ENCODE measurements at places on chromosomes 12 and 14. TPM values are rescaled to one million over a fixed set of nuclear protein-coding genes. Genes with fewer than 3 reads are reported as not detected.

DNA sequence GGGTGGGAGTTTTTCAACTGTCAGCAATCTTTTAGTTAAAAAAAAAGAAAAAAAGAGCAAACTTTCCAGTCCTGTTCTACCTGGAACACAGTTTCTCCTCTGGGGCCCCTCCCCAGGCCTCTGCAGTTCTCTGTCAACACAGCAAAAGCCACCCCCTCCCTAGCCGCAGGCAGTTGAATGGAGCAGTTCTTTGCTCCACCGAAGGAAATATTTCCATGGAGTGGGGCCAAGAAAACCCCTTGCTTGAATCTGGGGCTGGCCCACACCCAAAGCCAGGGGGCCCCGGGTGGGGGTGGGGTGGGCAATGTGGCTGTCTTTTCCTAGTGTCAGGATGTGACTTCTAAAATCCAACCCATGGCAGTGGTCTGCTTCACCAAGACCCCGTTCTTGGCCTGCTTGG is 5.0 kb upstream of the MEG3 start:
- DNase-seq = no peak
- peaks cover 13% of the 10 kb centered on the region for H3K4me1 ChIP-seq
- no peak overlapping the region for H3K4me3 ChIP-seq
- H3K36me3 ChIP-seq = no peaks in the 10 kb centered on the region
- no peaks in the 10 kb centered on the region for H3K27me3 ChIP-seq
- H3K27ac ChIP-seq = no peak overlapping the region

DNA sequence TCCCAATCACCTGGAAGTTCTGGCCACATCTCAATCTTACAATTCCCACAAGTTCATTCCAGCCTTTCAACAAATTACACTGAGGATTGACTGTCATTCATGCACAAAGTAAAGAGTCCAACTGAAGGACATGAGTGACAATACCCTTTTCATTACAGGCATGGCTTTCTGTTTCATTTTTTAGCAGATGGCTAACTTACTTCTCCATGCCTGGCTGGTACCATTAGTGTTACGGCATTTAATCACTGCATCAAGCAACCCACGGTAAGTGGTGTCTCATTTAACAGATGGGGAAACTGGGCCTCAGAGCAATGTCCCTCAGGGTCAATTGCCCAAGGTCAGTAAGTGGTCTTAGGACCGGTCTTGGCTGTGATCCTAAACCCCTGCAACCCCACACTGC is 114.4 kb downstream of the PRICKLE1 start:
- H3K4me3 ChIP-seq = no peak overlapping the region
- H3K36me3 ChIP-seq = no peaks in the 10 kb centered on the region
- DNase-seq = no peak
- peaks cover 32% of the 10 kb centered on the region for H3K4me1 ChIP-seq
- no peaks in the 10 kb centered on the region for H3K27me3 ChIP-seq

- peak; percentile 69 for DNase-seq
- H3K27me3 ChIP-seq = no peaks in the 10 kb centered on the region
- H3K27ac ChIP-seq = no peak overlapping the region
- peaks cover 11% of the 10 kb centered on the region for H3K4me1 ChIP-seq
- no peaks in the 10 kb centered on the region for H3K36me3 ChIP-seq
Observed at GRCh38 chr12:47838286-47838931, 18.7 kb upstream of the HDAC7 start.

DNA sequence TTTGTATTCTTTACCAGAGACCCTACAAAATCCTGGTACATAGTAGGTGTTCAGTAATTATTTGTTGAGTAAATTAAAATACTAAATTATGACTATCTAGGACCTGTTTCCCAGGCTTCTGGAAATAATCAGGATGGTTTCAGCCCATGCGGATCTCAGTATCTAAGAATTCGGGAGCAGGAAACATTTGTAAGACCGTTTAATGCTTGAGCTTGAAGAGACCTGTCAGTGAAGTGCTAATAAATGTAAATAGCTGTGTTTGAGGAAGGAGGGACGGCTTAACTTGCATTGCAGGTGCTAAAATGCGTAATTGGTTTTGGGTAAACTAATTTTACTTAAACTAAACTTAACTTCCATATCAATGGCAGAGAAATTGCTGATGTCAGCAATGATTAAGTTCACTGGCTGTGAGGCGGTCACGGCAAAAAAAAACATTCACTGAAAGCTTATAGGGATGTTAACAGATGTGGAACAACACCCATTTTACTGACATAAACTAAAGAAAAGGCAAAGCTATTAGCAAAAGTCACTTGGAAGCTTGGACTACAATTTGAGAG is 28.6 kb upstream of the AEBP2 start:
- H3K27me3 ChIP-seq = no peaks in the 10 kb centered on the region
- peaks cover 20% of the 10 kb centered on the region for H3K4me1 ChIP-seq
- H3K4me3 ChIP-seq = no peak overlapping the region
- no peaks in the 10 kb centered on the region for H3K36me3 ChIP-seq

- H3K27ac ChIP-seq = no peak overlapping the region
- H3K4me3 ChIP-seq = no peak overlapping the region
- H3K4me1 ChIP-seq = peaks cover 16% of the 10 kb centered on the region
- no peaks in the 10 kb centered on the region for H3K36me3 ChIP-seq
Observed at GRCh38 chr14:27686137-27686536, 1080.5 kb upstream of the FOXG1 start.

DNA sequence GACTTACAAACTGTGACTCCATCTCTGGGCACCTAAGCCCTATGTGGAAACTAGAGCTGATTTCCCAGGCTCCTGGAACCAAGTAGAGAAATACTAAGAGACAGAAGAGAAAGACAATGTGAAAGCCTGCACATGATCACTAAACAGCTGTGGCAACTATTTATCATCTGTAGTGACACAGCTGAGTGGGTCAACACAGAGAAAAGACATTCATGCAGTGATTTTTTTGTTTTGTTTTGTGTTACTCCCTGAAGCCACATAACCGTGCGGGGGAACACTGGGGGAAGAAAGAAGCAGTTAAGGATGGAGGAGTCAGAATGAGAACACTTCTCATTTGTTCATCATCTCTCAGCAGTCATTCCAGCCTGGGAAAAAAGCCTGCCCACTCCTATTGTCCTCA is 1.5 kb downstream of the PRR4 start:
- no peak for DNase-seq
- H3K27ac ChIP-seq = no peak overlapping the region
- no peaks in the 10 kb centered on the region for H3K36me3 ChIP-seq
- H3K4me3 ChIP-seq = no peak overlapping the region
- H3K27me3 ChIP-seq = no peaks in the 10 kb centered on the region
- no peaks in the 10 kb centered on the region for H3K4me1 ChIP-seq

- H3K4me3 ChIP-seq = no peak overlapping the region
- H3K27ac ChIP-seq = no peak overlapping the region
- H3K36me3 ChIP-seq = no peaks in the 10 kb centered on the region
Observed at GRCh38 chr12:3122841-3123678, 45.9 kb downstream of the TSPAN9 start.

GRCh38 chr12:31958569-31959160 is 550 bp upstream of the RESF1 start:
- H3K4me3 ChIP-seq = peak overlapping the region; percentile 76
- peak; percentile 8 for DNase-seq

DNA sequence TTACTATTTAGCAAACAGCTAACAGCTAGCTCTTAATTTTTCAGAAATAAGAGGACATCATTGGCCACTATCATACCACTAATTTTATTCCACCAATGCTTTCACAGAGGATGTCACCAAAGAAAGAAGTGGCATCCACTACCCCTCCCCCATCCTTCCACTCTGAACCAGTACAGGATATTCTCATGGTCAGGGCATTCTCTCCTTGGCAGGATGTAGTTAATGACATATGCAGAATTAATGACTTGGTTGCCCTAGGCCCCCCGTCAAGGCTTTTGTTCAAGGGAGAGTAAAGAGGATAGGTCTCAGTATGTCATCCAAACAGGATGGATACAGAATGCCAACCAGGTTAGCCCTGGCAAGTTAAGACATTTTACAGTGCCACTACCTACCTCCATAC is 18.9 kb upstream of the NUP107 start:
- H3K4me1 ChIP-seq = no peaks in the 10 kb centered on the region
- H3K4me3 ChIP-seq = no peak overlapping the region
- no peaks in the 10 kb centered on the region for H3K27me3 ChIP-seq
- peak; percentile 5 for DNase-seq
- H3K27ac ChIP-seq = no peak overlapping the region

DNA sequence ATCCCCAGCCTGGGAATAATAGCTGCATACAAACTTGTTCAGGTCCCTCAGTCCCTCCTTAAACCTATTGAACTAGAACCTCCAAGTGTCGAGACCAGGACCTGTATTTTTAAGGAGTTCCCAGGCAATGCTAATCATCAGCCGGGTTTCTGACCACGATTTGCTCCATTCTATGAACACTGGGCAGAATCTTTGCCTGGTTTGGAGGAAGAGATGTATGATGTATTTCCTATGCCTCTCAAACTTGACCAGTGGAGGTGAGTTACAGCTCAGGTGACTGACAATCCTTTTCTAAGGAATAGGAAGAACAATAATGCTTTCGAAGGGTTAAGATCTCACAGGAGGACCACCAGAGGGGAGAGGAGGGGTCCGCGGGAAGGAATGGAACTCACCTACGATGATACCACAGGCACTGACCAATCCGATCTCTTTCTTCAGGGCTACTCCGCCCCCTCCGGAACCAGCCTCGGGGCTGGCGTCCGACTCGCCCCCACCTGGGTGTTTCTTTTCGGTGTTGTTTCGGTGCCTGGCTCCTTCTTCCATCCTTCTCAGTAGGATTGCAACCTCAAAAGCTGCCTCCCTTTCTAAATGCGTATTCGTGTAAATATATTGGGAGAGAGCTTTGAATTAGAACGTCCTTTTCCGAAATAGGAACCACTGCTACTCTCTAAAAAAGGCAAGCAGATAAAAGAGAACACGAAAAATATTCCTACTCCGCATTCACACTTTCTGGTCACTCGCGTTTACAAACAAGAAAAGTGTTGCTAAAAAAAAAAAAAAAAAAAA is 895 bp downstream of the SLC7A8 start:
- peak; percentile 88 for DNase-seq
- peaks cover 21% of the 10 kb centered on the region for H3K4me1 ChIP-seq
- no peak overlapping the region for H3K27ac ChIP-seq
- no peaks in the 10 kb centered on the region for H3K27me3 ChIP-seq
- H3K4me3 ChIP-seq = peak overlapping the region; percentile 79

DNA sequence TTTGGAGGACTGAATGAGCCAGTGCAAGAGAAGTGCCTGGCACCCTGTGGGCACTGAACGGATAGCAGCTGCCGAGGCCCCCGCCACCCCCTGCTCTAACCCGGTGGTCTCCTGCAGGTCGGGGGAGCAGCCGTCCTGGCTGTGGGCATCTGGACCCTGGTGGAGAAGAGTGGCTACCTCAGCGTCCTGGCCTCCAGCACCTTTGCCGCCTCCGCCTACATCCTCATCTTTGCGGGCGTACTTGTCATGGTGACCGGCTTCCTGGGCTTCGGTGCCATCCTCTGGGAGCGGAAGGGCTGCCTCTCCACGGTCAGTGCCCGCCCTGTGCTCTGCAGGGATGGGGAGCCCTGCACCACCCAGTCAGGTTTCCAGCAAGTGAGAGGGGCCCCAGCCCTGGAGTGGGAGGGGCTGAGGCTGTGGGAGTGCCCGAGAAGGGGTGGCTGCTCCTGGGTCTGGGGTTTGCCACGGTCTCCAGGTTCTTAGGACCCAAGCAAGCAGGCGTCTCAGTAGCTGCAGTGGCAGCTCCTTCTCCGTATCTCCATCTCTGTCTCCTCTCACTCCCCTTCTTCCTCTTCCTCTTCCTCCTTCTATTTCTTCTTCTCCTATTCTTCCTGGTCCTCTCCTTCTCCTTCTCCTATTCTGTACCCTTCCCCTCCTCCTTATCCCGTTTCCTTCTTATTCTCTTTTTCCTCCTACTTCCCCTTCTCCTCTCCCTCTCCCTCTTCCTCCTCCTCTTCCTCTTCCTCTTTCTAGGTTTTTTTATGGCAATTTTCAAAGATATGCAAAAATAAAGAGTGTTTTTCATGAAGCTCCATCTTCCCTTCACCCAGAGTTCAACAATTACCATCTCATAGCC is 37.4 kb downstream of the TSPAN11 start:
- H3K4me1 ChIP-seq = no peaks in the 10 kb centered on the region
- H3K27me3 ChIP-seq = no peaks in the 10 kb centered on the region
- H3K36me3 ChIP-seq = no peaks in the 10 kb centered on the region
- no peak overlapping the region for H3K27ac ChIP-seq
- H3K4me3 ChIP-seq = no peak overlapping the region

GRCh38 chr14:40053416-40053815 is 621.2 kb upstream of the FBXO33 start:
- DNase-seq = no peak
- no peaks in the 10 kb centered on the region for H3K36me3 ChIP-seq
- H3K27me3 ChIP-seq = no peaks in the 10 kb centered on the region
- H3K4me3 ChIP-seq = no peak overlapping the region
- H3K27ac ChIP-seq = no peak overlapping the region
- no peaks in the 10 kb centered on the region for H3K4me1 ChIP-seq

GRCh38 chr12:4719821-4720636 is at the start of gene GALNT8:
Gene GALNT8 (plus strand): TSS chr12:4720400. CDS start chr12:4720678, 278 bp downstream.
- H3K4me1 ChIP-seq = peaks cover 23% of the 10 kb centered on the region
- no peak within 1 kb of the TSS for H3K4me3 ChIP-seq
- no peaks in the 10 kb centered on the region for H3K36me3 ChIP-seq
- H3K27me3 ChIP-seq = no peaks in the 10 kb centered on the region
- no peak for DNase-seq
- H3K27ac ChIP-seq = no peak within 1 kb of the TSS

- no peaks in the 10 kb centered on the region for H3K4me1 ChIP-seq
- H3K27me3 ChIP-seq = no peaks in the 10 kb centered on the region
- H3K36me3 ChIP-seq = no peaks in the 10 kb centered on the region
- H3K4me3 ChIP-seq = no peak overlapping the region
- DNase-seq = no peak
Observed at GRCh38 chr14:95296966-95297365, 22.7 kb downstream of the CLMN start.

DNA sequence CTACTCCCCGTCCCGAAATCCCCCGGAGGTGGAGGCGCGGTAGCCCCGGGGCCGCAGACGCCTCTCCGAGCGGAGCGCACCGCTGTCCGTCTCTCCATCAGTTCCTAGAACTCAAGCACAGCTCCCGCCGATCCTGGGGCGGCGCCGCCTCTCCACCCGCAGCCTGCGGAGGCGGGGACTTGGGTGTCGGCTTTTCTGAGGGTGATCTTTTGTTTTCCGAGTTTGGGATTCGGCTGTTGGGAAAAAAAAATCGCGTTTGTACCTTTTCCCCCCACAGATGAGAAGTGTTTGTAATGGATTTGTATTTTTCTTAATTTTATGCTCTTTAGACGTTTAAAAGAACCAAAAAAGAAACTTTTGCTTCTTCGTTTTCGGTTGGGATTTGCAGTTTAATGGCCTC is 26.6 kb downstream of the LRCOL1 start:
- peak overlapping the region; percentile 39 for H3K4me3 ChIP-seq
- H3K27me3 ChIP-seq = peaks cover 87% of the 10 kb centered on the region
- H3K4me1 ChIP-seq = peaks cover 15% of the 10 kb centered on the region
- H3K27ac ChIP-seq = no peak overlapping the region
- no peaks in the 10 kb centered on the region for H3K36me3 ChIP-seq

- no peaks in the 10 kb centered on the region for H3K36me3 ChIP-seq
- H3K4me1 ChIP-seq = peaks cover 5% of the 10 kb centered on the region
- no peak overlapping the region for H3K27ac ChIP-seq
- peaks cover 20% of the 10 kb centered on the region for H3K27me3 ChIP-seq
- H3K4me3 ChIP-seq = no peak overlapping the region
Observed at GRCh38 chr12:6387541-6387940, 3.6 kb downstream of the LTBR start.

The MFAP5 gene
- total RNA-seq = not detected

The PLEKHG7 gene
- total RNA-seq = not detected

The SP7 gene
- 0.74 TPM for total RNA-seq

The HOXC12 gene
- not detected for total RNA-seq

The GDF3 gene
- total RNA-seq = not detected

The IGFBP6 gene
- 2.6 TPM for total RNA-seq

The C12orf60 gene
- 5.4 TPM for total RNA-seq

The DTX1 gene
- total RNA-seq = 5.2 TPM

The KRT76 gene
- not detected for total RNA-seq

The GSC gene
- total RNA-seq = 1.1 TPM

The ADCY6 gene
- 22.4 TPM for total RNA-seq

The DEGS2 gene
- total RNA-seq = not detected

The GLI1 gene
- 0.12 TPM for total RNA-seq

The SLC2A14 gene
- total RNA-seq = 0.49 TPM

Data from neural progenitor cell (in vitro differentiated cells).